ENCODE measurements at places on chromosomes 1 and 21.

- no peak for DNase-seq
Measured at GRCh38 chr1:88509379-88509778, 174.7 kb upstream of the PKN2 start.

DNA sequence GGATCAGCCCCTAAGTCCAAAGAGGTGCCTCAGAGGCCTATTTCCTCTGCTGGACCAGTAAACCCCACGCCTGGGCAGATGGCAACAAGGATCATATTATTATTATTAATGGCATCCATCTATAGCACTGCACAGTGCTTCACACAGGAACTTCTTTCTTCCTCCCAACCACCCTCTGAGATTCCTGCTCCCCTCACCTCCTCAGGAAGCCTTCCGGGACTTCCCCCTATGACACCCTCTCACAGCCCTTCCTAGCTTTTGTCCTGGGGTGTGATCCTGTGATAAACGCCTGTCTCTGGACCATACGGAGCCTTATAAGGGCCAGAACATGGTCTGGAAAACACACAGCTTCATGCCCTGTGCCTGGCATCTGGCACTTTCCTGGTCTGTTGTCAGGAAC lies 3.2 kb downstream of the FBXO2 start:
- DNase-seq, result no peak

- DNase-seq, result no peak
Measured at GRCh38 chr1:201269281-201269680, 14.0 kb upstream of the PKP1 start.

GRCh38 chr1:167054946-167055630 lies 35.1 kb downstream of the GPA33 start:
- no peak for DNase-seq

GRCh38 chr1:68370101-68370915 lies 79.4 kb downstream of the RPE65 start:
- DNase-seq, result no peak

- DNase-seq, result no peak
Measured at GRCh38 chr1:86703696-86704457, 499 bp upstream of the SH3GLB1 start.

DNA sequence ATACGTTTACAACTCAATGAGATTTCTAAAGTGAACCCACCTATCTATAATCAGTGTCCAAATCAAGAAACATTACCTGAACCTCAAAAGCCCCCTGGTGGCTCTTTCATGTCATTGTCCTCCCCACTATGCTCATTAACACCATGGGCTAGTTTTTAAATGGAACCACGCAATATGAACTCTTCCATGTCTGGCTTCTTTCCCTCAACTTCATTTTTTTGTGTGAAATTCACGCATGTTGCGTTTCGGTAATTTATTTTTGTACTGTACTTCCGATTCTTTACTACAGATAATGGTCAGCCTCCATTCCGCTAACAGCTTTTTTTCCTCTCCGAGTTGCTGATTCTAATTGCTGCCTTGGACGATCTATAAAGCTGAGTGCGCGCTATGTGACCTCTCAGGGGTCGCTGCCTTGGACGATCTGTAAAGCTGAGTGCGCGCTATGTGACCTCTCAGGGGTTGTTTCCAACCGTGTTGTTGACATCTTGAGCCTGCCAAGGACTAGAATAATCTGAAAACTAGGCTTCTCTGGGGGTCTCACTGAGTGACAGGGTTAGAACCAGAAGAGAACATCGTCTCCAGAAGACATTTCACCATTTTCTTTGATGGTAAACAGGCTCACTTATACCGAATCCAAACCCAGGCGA lies 1.1 kb upstream of the CACYBP start:
- DNase-seq, result peak; percentile 26

DNA sequence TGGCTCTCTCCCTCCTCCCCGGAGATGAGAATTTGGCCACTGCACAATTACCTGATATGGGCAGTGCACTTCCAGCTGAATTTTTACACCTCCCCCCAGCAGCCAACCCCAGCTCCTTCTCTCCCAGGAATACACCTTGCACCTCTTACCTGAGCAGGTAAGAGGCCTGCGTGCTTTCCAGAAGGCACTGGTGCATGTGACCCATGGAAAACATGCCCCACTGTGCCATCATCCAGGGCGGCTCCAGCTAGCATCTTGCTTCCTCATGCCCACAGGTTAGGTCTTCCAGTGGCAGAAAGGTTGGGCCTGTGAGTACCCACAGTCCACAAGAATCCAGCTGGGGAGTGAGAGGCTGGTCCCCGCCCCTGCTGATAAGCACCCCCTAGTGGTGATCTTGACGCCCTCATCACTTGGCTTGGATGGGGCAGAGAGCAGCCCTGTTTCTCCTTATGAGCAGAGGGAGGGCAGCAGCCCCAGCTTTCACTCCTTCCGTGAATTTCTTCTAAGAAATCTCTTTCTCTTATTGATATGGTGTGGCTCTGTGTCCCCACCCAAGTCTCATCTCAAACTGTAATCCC lies 57.8 kb downstream of the EDARADD start:
- peak; percentile 26 for DNase-seq

- DNase-seq, result no peak
Measured at GRCh38 chr21:46036696-46037330, 55.2 kb downstream of the COL6A1 start.
